T-cell (primary cell): ENCODE measurements at places on chromosomes 2 and 18. TPM values are rescaled to one million over a fixed set of nuclear protein-coding genes. Genes with fewer than 3 reads are reported as not detected.

- no peaks in the 10 kb centered on the region for H3K4me1 ChIP-seq
- no peak overlapping the region for H3K27ac ChIP-seq
- no peak overlapping the region for H3K4me3 ChIP-seq
- no peaks in the 10 kb centered on the region for H3K27me3 ChIP-seq
Measured at GRCh38 chr18:36745219-36745975, 83.4 kb downstream of the TPGS2 start.

DNA sequence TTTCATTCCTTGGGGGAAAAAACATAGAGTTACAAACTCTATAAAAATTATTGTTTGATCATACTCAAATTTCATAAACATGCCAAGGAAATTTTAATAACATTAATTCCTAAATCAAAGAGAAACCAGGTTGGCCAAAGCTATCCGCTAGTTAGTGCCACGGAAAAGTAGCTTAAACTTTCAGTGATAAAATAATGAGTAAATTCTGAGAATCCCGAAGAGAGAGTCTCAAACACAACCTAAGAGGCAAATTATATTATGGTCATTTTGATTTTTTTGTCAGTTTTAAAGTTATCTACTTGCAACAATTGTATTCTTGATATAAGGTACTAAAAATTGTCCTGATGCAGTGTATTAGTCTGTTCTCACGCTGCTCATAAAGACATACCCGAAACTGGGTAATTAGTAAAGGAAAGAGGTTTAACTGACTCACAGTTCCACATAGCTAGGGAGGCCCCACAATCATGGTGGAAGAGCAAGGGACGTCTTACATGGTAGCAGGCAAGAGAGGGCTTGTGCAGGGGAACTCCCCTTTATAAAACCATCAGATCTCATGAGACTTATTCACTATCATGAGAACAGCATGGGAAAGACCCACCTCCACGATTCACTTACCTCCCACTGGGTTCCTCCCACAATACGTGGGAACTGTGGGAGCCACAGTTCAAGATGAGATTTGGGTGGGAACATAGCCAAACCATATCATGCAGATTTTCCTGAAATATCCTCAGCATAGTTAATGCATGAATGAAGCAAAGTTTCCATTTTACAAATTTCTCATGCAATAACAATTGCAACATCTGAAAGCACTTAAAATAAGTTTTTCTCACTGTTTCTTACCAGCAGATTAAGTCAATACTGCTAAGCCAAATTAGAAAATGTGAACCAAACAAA lies 205.9 kb upstream of the STK17B start:
- no peaks in the 10 kb centered on the region for H3K4me1 ChIP-seq
- H3K4me3 ChIP-seq, result no peak overlapping the region
- H3K36me3 ChIP-seq, result no peaks in the 10 kb centered on the region
- DNase-seq, result no peak

GRCh38 chr2:7094231-7094741 lies 177.1 kb downstream of the RNF144A start:
- no peaks in the 10 kb centered on the region for H3K4me1 ChIP-seq
- no peaks in the 10 kb centered on the region for H3K36me3 ChIP-seq
- H3K4me3 ChIP-seq, result no peak overlapping the region
- H3K27me3 ChIP-seq, result no peaks in the 10 kb centered on the region
- H3K27ac ChIP-seq, result no peak overlapping the region

GRCh38 chr18:62437235-62438017 lies 85.4 kb upstream of the ZCCHC2 start:
- peaks cover 16% of the 10 kb centered on the region for H3K27me3 ChIP-seq
- DNase-seq, result no peak
- H3K4me3 ChIP-seq, result no peak overlapping the region

DNA sequence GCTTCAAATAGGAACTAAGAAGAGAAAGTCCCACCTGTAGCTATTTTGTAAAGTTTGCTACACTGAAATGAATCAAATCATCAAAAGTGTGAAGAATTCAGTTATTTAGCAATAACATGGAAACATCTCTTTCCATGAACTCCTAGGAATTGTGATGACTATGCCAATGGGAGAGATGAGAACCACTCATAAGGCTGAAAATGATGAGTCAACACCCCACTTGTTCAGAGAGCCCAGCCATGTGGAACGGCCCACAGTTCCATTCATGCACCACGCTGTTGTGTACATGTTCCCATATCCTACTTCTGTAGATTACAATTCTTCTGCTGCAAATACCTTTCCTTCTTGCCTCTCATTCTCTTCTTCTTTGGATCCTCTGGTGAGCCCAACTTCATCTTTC lies 645.5 kb upstream of the ID2 start:
- H3K4me1 ChIP-seq, result no peaks in the 10 kb centered on the region
- H3K27me3 ChIP-seq, result no peaks in the 10 kb centered on the region
- H3K27ac ChIP-seq, result no peak overlapping the region

Gene MAP3K19
- not detected for total RNA-seq

Gene IMP4
- 78.1 TPM for total RNA-seq

Gene C2orf72
- not detected for total RNA-seq

Gene GREB1
- 0.79 TPM for total RNA-seq

Gene CNRIP1
- 0.53 TPM for total RNA-seq

Gene SP140
- 68.0 TPM for total RNA-seq
